ENCODE measurements at places on chromosomes 11 and 22. TPM values are rescaled to one million over a fixed set of nuclear protein-coding genes. Genes with fewer than 3 reads are reported as not detected.

CCDC15 gene
- 2.3 TPM for total RNA-seq

PACS1 gene
- total RNA-seq = 47.9 TPM

EIF3M gene
- 270 TPM for total RNA-seq

RFPL2 gene
- 0.52 TPM for total RNA-seq

KDM4E gene
- not detected for total RNA-seq

CARD16 gene
- total RNA-seq = 13.0 TPM

FGF19 gene
- total RNA-seq = 0.73 TPM

APOBEC3H gene
- total RNA-seq = not detected

OR10A2 gene
- total RNA-seq = not detected

UPK2 gene
- 3.5 TPM for total RNA-seq

RIMBP3B gene
- total RNA-seq = 0.17 TPM

TSPAN18 gene
- total RNA-seq = not detected

GRCh38 chr11:2902784-2903671, 17.5 kb upstream of the CDKN1C start:
- peaks cover 60% of the 10 kb centered on the region for H3K4me1 ChIP-seq
- DNase-seq = peak; percentile 61
- no peaks in the 10 kb centered on the region for H3K27me3 ChIP-seq
- H3K4me3 ChIP-seq = peak overlapping the region; percentile 76
- peaks cover 47% of the 10 kb centered on the region for H3K36me3 ChIP-seq

DNA sequence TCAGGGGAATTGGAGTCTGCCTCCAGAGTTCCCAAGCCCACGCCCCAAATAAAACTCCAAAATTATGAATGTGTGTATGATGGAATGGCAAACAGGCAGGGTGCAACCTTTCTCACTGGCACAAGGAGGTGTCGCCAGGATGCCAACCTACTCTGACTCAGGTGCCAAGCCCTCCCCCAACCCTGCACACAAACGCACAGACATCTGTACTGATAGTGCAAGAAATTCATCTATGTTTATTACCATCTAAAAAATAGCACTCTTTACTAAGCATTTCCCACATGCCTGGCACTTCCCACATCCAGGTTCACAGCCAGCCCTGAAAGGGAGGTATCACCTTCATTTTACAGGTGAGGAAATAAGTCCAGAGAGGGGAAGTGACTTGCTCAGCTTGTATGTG, 1.2 kb downstream of the PLA2G3 start:
- no peaks in the 10 kb centered on the region for H3K4me1 ChIP-seq
- H3K27ac ChIP-seq = no peak overlapping the region
- H3K36me3 ChIP-seq = no peaks in the 10 kb centered on the region
- DNase-seq = no peak
- peaks cover 85% of the 10 kb centered on the region for H3K27me3 ChIP-seq

DNA sequence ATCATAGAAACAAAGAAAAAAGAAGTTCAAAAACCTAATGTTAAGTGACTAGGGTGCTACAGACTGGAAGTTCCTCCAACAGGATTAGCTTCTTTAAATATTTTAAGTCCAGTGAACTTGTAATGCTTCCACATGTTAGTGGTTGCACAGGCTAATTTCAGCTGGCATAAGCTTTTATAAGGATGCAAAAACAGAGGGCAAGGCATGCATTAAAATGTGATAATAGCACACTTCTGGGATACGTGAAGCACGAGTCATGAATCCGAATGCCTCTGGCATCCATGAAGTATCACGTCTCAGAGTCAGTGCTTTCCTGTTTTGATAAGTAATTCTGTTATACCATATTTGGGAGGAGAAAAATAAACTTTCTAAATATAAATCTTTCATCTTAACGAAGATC, 106.8 kb downstream of the DCDC1 start:
- H3K27me3 ChIP-seq = peaks cover 10% of the 10 kb centered on the region
- H3K36me3 ChIP-seq = no peaks in the 10 kb centered on the region
- H3K4me1 ChIP-seq = no peaks in the 10 kb centered on the region

- H3K4me3 ChIP-seq = no peak overlapping the region
- DNase-seq = peak; percentile 87
- peak overlapping the region; percentile 41 for H3K27ac ChIP-seq
- peaks cover 5% of the 10 kb centered on the region for H3K36me3 ChIP-seq
- H3K27me3 ChIP-seq = no peaks in the 10 kb centered on the region
- peaks cover 51% of the 10 kb centered on the region for H3K4me1 ChIP-seq
These were observed 7.5 kb upstream of the MICAL3 start for GRCh38 chr22:18031695-18032454.

DNA sequence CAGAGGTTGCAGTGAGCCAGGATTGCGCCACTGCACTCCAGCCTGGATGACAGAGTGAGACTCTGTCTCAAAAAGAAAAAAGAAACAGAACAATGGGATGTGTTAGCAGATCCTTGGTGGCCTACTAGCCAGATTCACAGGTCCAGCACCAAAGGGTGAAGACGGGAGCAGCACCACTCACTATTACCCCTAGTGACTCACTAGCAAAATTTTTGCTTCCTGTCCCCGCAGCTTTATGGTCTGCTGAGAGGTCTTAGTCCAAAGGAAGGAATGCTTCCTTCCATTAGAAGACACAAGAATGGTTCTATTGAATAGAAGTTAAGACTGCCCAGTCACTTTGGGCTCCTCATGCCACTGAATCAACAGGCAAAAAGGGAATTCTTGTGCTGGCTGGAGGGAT, 35.9 kb upstream of the NUP50 start:
- H3K27ac ChIP-seq = no peak overlapping the region
- no peak overlapping the region for H3K4me3 ChIP-seq
- H3K27me3 ChIP-seq = no peaks in the 10 kb centered on the region
- H3K36me3 ChIP-seq = peaks cover 13% of the 10 kb centered on the region
- no peak for DNase-seq

GRCh38 chr22:50264946-50265669, 3.6 kb upstream of the MAPK12 start:
- no peak overlapping the region for H3K4me3 ChIP-seq
- H3K27me3 ChIP-seq = no peaks in the 10 kb centered on the region
- no peak overlapping the region for H3K27ac ChIP-seq
- peaks cover 24% of the 10 kb centered on the region for H3K4me1 ChIP-seq

DNA sequence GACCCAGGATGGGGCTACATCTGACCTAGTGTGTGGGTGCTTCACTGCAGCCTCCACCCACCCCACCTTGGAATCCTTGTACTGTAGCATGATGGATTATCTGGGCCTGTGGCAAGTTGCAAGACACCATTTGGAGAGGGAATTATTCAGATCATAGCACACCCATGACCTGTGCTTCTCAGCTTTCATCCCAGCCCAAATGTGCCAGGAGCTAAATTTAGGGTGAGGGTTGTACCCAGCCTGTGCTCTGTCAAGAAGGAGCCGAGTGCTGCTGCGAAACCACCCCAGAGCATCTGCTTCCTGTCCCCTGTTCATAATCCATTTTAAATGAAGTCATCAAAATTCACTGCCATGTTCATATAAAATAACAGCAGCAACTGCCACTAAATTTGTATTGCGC, 394.5 kb downstream of the SHANK2 start:
- no peaks in the 10 kb centered on the region for H3K4me1 ChIP-seq
- H3K36me3 ChIP-seq = peaks cover 10% of the 10 kb centered on the region
- DNase-seq = no peak
- H3K4me3 ChIP-seq = no peak overlapping the region
- no peaks in the 10 kb centered on the region for H3K27me3 ChIP-seq

DNA sequence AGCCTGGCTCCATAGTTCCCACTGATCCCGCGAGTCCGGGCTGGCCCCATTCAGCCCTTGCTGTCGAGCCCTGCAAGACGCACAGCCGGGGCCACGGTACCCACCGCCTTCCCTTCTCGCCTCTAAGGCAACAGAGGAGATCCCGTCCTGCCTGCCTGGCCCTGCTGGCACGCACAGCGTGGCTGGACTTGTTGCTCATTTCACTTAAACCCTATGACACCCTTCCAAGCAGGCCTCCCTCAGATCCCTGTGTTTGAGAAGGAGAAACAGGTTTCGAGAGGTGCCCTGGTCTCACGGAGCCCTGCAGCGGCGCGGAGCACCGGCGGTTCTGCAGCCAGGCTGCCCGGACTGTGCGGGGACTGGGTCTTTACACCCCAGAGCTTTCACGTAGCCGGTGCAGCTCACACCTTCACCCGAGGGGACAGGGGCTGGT, 1048.4 kb downstream of the BRD1 start:
- H3K4me1 ChIP-seq = no peaks in the 10 kb centered on the region
- DNase-seq = no peak
- H3K36me3 ChIP-seq = no peaks in the 10 kb centered on the region
- no peaks in the 10 kb centered on the region for H3K27me3 ChIP-seq

GRCh38 chr22:20952544-20953341, 14.3 kb upstream of the AIFM3 start:
- DNase-seq = no peak
- no peaks in the 10 kb centered on the region for H3K27me3 ChIP-seq
- H3K4me1 ChIP-seq = peaks cover 55% of the 10 kb centered on the region
- peak overlapping the region; percentile 71 for H3K27ac ChIP-seq

- peaks cover 5% of the 10 kb centered on the region for H3K36me3 ChIP-seq
- peaks cover 10% of the 10 kb centered on the region for H3K4me1 ChIP-seq
- no peak overlapping the region for H3K4me3 ChIP-seq
- H3K27ac ChIP-seq = no peak overlapping the region
These were observed 9.4 kb downstream of the PLAAT2 start for GRCh38 chr11:63553759-63554158.

GRCh38 chr22:45481661-45482060, 21.0 kb upstream of the FBLN1 start:
- no peak for DNase-seq
- peaks cover 21% of the 10 kb centered on the region for H3K27me3 ChIP-seq
- no peaks in the 10 kb centered on the region for H3K36me3 ChIP-seq
- no peak overlapping the region for H3K27ac ChIP-seq
- H3K4me1 ChIP-seq = peaks cover 23% of the 10 kb centered on the region

GRCh38 chr22:38257181-38257580, 15.6 kb downstream of the TMEM184B start:
- H3K36me3 ChIP-seq = peaks cover 19% of the 10 kb centered on the region
- H3K27ac ChIP-seq = no peak overlapping the region
- H3K27me3 ChIP-seq = no peaks in the 10 kb centered on the region

DNA sequence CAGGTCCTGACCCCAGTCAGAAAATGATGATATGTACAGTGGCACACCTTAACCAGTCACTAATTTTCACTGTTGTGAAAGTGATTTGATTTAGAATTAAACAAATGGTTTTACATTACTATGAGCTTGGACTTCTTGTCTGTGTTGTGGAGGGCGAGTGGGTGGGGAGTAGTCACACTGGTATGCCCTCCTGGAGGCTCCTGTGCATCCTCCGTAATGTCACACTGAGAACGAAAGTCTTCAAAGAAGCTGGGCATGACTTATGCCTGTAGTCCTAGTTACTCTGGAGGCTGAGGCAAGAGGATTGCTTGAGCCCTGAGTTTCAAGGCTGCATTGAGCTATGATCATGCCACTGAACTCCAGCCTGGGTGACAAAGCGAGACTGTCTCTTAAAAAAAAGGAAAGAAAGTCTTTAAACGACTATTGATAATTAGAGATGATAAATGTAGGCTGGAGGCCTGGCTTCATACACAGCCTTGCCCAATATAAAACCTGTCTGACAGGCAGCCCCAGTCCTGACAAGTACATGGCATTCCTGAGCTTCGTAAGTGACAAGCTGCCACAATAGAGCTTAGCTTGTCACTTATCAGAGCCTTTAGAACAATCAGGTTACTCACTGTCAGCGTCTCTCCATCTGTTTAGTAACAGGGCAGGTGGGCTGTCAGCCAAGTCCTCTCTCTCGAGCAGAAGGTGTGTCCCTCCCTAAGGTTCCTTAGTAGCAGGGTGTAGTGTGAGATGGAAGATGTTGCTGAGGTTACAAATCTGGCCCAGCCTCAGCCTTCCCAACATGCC, 5.0 kb upstream of the LIMK2 start:
- no peak overlapping the region for H3K4me3 ChIP-seq
- H3K4me1 ChIP-seq = peaks cover 40% of the 10 kb centered on the region
- H3K27ac ChIP-seq = peak overlapping the region; percentile 67
- H3K36me3 ChIP-seq = peaks cover 22% of the 10 kb centered on the region

DNA sequence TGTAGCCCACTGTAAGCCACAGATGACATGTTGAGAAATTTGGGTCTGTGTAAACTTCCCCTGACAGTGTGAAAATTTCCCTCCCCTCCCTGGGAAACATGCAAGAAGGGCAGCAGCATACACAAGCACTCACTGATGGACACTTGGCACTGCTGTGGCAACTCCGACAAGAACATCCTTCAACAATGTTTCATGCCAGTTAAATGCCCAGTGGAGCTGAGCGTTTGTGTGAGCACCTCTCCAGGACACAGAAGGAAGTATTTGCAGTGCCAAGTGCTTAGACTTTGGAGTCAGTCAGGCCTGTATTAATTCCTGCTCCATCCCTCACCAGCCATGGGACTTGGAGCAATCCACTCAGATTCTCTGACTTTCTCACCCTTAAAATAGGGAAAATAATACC, 17.7 kb downstream of the C11orf87 start:
- H3K36me3 ChIP-seq = no peaks in the 10 kb centered on the region
- no peaks in the 10 kb centered on the region for H3K27me3 ChIP-seq
- H3K4me1 ChIP-seq = no peaks in the 10 kb centered on the region
- no peak overlapping the region for H3K4me3 ChIP-seq
- DNase-seq = no peak
- no peak overlapping the region for H3K27ac ChIP-seq

DNA sequence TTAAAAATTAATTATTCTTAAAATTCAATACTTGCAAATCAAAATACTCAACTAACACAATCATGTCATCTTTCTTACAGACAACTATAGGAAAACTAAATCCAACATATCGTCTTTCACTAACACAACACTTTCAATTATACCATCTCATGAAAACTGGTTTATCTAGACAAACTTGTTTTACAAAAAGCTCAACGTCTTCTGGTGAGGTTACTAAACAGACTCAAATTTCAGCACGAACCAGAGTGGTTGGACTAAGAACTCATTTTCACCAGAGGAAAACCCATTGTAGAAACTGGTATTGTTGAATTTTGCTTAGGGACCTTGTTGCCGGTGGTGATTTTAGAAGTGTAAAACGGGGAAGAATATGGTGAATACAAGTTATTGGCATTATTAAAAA, 52.2 kb downstream of the NUP98 start:
- H3K27ac ChIP-seq = peak overlapping the region; percentile 92
- peaks cover 69% of the 10 kb centered on the region for H3K36me3 ChIP-seq
- H3K4me1 ChIP-seq = peaks cover 10% of the 10 kb centered on the region
- H3K4me3 ChIP-seq = peak overlapping the region; percentile 41

DNA sequence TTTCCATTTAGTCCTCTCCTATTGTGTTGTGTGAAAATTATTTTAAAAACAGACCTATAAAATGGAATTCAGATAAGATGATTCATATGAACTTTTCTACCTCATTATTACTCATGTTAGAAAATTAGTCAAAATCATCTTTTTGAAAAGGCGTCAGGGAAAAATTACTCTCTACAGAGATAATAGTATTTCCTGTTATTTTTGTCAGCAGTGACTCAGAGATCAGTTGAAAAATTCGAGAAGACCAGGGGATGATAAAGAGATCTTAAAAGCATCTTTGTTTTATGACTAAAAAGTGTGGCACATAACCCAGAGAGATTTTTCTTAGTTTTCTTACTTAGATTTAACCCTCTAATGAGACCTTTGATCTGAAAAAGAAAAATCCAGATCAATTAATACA, 157.9 kb upstream of the CARD18 start:
- H3K27me3 ChIP-seq = no peaks in the 10 kb centered on the region
- DNase-seq = no peak
- H3K36me3 ChIP-seq = no peaks in the 10 kb centered on the region
- no peak overlapping the region for H3K4me3 ChIP-seq
- no peak overlapping the region for H3K27ac ChIP-seq
- H3K4me1 ChIP-seq = no peaks in the 10 kb centered on the region
